ENCODE measurements at places on chromosomes 3 and 15.

DNA sequence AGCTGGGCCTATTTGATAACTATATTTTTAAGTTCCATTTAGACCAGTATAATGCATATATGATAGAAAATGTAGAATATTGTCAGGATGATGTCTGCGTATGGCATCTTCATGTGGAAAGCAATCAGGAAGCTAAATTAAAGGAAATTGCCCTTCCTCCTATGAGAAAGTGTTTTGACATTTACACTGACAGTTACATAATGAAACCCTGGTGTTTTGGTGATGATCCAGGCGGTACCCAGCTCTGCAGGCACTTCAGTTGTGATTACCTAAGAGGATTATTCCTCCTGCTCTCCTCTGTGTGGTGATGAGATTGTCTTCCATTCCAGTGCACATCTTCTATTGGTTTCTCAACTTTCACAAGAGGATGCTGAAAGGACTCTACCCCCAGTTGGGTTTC lies 126.5 kb upstream of the MITF start:
- DNase-seq: no peak

DNA sequence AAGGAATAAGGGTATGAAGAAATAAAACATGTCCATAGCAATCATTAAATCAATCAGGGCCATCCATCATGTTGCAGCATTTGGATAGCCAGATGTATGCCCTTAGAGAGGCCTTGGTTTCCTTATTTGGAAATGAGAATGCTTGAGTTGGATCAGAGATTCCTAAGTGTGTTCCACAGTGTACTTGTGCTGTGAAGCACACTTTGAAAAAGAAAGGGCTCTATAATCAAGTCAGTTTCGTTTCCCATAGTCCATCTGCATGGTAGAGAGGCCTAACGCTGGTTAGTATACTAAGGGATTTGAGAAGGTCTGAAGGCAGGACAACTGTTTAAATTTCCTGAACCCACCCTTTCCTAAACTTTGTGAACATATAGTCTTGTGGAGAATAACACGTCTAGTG lies 30.9 kb downstream of the RBMS3 start:
- DNase-seq: no peak

- DNase-seq: peak; percentile 25
These were observed 95.1 kb upstream of the ZBED2 start for GRCh38 chr3:111690242-111690641.

DNA sequence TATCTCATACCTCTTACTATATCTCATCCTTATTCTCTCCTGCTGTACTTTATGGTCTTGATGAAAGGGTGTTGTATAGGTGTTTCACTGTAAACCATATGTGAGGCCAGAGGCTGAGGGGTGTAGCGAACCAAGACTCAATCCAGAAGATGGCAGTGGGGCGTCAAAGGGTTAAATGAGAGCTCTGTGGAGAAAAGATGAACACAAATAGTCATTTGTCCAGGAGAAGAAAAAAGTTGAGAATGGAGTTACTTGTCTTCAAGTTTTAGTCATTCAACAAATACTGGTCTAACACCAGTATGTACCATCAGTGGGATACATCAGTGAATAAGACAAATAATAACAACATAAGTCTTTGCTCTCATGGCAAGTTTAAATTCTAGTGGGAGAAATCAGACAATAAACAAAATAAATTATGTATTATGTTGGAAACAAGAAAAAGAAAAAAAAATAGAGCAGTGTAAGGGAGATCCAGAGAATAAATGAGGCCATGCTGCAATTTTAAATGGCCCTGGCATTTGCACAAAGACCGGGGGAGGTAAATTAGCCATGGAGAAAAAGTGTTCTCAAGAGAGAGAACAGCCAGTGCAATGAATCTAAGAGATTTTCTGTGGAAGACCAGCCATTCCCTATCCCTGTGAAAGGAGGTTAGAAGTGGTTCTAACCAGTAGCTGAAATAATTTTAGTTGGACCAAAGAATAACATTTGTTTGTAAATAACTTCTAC lies 77.0 kb upstream of the UMPS start:
- no peak for DNase-seq

DNA sequence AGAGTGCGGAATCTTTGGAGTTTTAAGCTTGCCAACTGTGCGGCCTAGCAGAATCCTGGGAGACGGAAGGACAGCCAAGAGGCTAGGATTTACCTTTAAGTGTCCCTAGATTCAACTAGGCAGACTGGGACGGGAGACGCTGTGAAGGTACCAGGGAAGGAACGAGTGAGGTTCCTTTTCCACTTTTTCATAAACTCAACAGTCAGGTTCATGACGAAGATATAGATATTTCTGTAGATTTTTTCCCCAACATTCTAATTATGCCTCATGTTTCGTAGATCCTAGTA lies 564 bp upstream of the GABPB1 start:
- no peak for DNase-seq

DNA sequence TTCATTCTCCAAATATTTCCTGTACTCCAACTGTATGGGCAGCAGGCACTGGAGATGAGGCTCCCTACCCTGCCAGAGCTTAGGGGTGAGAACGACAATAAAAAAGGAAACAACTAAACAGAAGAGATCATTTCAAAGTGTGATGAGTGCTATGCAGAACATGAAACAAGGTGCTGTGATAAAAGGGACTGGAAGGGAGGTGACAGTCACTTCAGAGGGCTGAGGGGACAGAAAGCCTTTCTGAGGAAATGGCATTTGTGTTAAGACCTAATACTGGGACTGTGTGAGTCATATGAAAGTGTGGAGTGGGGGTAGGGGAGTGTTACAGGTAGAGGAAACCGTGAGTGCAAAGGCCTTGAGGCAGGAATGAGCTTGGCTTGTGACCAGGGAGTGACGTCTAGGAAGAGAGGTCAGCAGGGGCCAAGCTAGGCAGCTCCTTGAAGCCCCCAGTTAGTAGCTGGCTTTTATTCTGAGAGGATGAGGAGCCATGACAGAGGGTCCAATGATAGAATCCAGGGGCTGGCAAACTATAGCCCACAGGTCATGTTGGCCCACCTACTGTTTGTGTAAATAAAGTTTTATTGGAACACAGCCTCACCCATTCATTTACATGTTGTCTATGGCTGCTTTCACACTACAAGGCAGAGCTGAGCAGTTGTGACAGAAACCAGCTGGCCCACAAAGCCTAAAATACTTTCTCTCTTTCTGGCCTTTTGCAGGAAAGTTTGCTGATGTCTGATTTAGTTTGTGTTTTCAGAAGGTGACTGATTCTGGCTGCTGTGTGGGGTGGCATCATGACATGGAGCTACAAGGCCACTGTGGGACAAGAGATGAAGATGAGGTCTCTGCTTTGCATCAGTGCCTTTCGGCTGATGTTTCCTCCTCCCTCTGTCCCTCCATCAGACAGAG lies 56.6 kb downstream of the LSM3 start:
- DNase-seq: peak; percentile 88

GRCh38 chr15:92161039-92161670 lies 232.5 kb upstream of the ST8SIA2 start:
- no peak for DNase-seq

GRCh38 chr3:9951598-9951961 lies 628 bp downstream of the PRRT3 start:
- DNase-seq: no peak

DNA sequence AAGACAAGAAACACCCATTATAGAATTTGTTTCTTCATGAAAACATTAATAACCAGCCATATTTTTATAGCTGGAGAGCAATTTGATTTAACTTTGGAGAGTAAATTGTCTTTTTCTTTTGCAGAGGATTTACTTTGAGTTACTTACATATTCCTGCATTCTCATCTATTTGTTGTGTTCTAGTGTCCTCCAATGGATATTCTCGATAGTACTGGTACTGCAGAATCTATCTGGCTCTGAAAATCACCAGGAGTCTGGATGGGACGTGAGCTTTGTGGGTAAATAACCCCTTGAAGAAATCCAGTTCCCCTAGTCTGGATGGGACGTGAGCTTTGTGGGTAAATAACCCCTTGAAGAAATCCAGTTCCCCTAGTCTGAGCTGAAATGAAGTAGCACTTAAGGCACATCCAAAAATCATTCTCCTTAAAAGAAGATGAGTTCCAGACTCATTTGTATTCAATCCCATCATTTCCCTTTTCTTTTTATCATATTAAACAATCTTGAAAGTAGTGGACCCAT lies 294.1 kb upstream of the UBE2E2 start:
- DNase-seq: no peak

GRCh38 chr3:31561891-31562290 lies 29.2 kb downstream of the STT3B start:
- DNase-seq: no peak

GRCh38 chr3:79019137-79019923 lies 748.5 kb downstream of the ROBO1 start:
- DNase-seq: peak; percentile 86

DNA sequence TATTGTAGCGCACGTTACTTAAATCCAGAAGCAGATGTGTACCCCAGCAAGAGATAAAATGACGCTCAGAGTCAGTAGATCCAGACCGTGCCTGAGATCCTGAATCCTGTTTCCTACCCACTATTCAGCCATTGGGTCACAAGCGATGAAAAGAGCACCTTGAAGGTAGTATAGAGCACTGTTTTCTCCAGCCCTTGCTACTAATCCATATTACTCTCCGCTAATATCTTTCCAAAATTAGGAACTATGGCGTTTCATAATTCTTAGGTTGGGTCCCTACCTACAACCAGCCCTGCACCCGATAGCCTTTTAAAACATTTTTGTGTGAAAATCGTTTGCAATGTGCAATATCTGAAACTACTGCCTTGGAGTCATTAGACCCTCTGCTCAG lies 596 bp downstream of the BTD start:
- no peak for DNase-seq

- DNase-seq: no peak
These were observed 167.6 kb upstream of the LINGO1 start for GRCh38 chr15:77800305-77800704.

- no peak for DNase-seq
These were observed 450.5 kb upstream of the PDZRN3 start for GRCh38 chr3:74075241-74075640.

GRCh38 chr15:101646672-101647071 lies 5.5 kb downstream of the TM2D3 start:
- DNase-seq: no peak

GRCh38 chr15:41876007-41876406 lies 17.8 kb downstream of the SPTBN5 start:
- DNase-seq: no peak

DNA sequence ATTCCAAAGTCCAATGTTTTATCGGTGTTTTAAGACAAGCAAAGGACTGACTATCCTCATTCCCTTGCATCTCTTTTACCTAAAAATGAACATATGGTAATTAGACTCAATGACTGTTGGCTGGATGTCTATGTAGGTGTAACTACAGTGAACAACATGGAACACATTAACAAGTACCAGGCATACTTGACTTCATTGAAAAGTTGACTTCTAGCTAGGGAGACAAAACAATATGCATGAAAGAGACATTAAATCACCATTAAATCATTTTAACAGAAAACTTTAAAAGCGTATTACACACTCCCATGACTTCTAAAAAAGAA lies 34.3 kb upstream of the ANPEP start:
- DNase-seq: no peak

GRCh38 chr3:39277893-39278615 lies 1.8 kb downstream of the CX3CR1 start:
- DNase-seq: no peak

DNA sequence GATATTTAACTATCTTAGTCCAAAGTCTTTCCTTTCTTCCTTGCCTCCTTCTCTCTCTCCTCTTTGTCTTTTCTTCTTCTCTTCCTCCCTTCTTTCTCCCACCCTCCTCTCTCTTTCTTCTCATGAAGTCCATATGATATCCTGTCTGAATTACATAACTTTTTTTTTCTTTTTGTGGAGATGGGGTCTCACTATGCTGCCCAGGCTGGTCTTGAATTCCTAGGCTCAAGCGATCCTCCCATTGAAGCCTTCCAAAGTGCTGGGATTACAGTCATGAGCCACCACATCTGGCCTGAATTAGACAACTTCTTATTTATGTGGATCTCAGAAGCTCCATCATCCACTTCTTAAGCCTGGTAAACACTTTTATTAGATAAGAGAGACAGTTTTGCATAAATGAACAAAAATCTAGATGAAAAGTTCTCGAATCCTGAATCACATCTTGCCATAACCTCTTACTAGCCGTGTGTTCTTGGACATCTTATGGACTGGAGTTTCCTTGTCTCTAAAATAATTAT lies 206.5 kb downstream of the LPP start:
- DNase-seq: no peak

DNA sequence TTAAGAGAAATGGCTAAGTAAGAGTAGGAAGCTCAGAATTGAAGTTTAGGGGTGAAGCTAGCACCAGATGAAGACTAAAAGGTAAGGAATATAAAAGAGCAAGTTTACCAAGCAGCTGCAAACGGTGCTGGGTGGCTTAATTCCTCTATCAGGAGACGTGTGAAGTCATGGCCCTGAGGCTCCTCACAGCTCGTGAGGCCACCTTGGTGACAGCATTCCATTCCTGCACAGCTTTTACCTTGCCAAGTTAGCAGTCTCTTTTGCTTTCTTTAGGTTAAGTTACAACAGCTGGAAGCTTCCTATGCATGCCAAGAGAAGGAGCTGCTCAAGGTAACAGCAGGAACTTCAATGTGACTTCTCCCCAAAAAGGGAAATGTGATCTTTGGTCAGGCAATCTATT lies 6.4 kb downstream of the TMCO5A start:
- no peak for DNase-seq

GRCh38 chr3:8757551-8758518 lies 11.6 kb downstream of the OXTR start:
- no peak for DNase-seq

GRCh38 chr3:58131101-58131825 lies 79.5 kb downstream of the DNASE1L3 start:
- no peak for DNase-seq

DNA sequence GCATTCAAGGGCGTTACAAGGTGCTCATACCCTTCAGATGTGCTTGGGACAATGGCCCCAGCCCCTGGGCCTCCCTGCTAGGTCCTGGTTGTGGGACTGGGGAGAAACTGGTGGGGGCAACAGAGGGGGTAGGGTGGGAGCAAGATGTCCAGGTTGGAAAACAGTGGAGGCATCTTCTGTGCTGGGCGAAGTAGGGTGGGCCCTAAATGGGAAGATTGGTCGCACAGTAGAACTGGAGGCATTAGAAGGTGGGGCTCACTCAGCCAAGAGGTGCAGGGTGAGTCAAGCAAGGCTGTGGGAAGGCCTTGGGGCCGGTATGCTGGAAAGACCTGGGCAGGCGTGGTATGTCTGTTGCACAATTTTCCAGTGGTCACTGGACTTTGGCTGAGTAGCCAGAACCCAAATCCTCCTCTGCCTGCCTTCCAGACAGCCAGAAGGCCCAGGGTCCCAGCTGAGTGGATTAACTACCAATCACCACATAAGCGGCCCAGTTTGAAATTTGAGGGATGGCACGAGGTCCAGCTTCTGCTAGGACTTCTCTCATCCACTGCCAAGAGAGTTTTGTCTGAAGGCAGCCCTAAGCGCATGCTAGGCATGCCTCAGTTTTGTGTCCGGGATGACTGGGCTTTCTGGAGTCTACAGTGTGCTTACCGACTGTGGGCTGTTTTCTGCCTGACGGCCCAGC lies 74.5 kb downstream of the LSM3 start:
- peak; percentile 44 for DNase-seq

GRCh38 chr15:38058596-38059075 lies 124.2 kb downstream of the TMCO5A start:
- no peak for DNase-seq

- no peak for DNase-seq
These were observed 92.2 kb downstream of the MYLK start for GRCh38 chr3:123791898-123792297.
